Upper lobe of left lung (tissue), 6 donors: ENCODE measurements at places on chromosomes 1 and 21. TPM values are rescaled to one million over a fixed set of nuclear protein-coding genes. Genes with fewer than 3 reads are reported as not detected.

- no peak for DNase-seq
Observed at GRCh38 chr1:169109561-169110134, 3.2 kb downstream of the ATP1B1 start.

CELF3 gene
- not detected for total RNA-seq

DCST1 gene
- total RNA-seq: 0.89 TPM

GBP6 gene
- 3.8 TPM for total RNA-seq

- no peak for DNase-seq
Observed at GRCh38 chr1:164562061-164562460, 3.1 kb downstream of the PBX1 start.

DNA sequence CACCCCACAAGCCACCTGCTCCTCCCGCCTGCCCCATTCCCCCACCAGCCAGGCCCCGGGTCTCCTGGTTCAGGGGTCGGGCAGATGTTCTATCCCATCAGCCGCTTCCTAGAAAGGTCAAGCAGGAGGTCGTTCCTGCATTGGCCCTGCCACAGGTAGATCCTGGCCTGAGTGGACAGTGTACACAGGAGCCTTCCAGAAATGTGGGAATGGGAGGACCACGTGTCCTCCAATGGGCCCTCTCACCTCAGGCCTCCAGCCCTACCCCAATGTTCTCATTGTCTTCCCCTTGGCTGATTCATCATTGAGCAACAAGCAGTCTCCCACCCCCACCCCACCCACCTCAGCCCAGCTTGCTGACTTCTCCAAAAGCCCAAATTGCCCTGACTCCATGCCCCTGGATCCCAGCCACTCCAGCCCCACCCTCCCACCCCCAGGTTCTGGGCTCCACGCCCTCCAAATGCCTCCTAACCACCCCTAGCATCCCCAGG lies 2.1 kb downstream of the S100A16 start:
- no peak for DNase-seq
